ENCODE measurements at places on chromosomes 16 and 17.

DNA sequence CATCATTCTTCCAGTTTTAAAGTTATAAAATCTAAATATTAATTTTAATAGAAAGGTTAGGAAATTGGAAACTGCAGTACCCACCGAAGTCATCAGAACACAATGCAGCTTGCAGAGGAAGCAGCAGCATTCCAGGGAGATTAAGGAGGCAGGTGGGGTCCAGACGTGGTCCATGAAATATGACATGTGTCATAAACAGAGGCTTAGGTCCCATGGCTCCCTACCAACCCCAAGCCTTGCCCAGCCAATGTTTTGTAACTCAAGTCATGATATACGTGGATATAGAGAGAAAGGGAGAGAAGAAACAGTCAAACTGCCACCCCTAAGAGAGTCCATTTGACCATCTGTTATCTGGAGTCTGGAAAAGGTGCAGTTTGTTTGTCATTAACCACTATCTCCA, 670.0 kb downstream of the TOX3 start:
- DNase-seq: no peak

DNA sequence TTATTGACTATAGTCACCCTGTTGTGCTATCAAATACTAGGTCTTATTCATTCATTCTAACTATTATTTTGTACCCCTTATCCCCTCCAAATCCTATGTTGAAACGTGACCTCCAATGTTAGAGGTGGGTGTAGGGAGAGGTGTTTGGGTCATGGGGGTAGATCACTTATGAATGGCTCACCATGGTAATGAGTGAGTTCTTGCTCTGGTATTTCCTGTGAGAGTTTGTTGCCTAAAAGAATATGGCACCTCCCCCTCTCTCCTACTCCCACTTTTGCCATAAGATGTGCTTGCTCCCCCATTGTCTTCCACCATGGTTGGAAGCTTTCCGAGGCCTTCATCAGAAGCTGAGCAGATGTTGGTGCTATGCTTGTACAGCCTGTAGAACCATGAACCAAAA, 59.3 kb upstream of the BRD7 start:
- DNase-seq: no peak

- peak; percentile 66 for DNase-seq
These were observed 1.9 kb downstream of the MED11 start for GRCh38 chr17:4733073-4733531.

GRCh38 chr16:720447-720989, 428 bp upstream of the ANTKMT start:
- no peak for DNase-seq

- DNase-seq: peak; percentile 23
These were observed 183.0 kb upstream of the RPL38 start for GRCh38 chr17:74020522-74020921.

DNA sequence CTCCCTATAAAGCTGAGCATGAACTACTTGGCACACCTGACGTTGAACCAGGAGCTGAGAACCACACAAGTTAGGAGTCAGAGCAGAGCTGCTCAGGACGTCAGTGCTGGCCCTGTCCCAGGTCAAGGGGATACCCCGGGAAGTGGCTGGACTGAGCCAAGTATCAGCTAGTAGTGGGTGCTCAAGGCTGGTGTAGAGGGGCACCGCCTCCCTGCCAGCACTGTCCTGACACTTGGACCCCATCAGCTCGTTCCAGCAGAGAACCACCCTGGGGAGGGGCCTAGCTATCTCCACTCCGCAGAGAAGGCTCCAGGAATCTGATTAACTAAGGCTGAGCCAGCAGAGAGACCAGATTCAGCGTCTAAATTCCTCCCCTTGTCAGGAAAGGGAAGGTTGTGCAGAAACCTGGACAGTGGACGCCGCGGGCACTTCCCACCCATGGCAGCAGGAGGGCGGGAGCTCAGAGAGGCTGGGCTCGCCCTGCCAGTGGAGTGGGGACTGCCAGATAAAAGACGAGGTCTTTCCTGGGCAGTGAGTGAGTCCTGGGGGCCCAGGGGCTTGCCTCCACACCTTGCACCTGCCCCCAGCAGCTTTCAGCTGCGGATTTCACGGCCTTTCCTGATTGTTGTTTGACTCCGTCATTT, 21.0 kb downstream of the C16orf90 start:
- DNase-seq: peak; percentile 45

DNA sequence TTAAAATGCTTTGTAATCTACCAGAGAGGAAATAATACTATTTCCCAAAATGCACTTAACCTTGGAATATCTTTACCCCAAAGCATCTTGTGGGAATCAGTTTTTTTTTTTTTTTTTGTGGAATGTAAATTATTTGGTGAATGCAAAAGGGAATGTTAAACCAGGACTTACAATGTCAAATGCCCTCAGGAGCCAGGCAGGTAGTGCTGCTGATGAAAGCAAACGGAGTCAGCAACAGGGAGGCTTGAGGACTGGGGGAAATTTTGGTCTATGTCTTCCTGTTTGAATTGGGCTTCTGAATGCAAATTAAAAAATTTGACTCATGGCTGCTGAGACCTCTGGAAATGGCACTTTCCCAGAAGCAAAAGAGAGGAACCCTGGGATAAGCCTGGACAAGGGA, 96.5 kb upstream of the NLRP1 start:
- no peak for DNase-seq

Data from upper lobe of left lung (tissue), 6 donors.